Immature natural killer cell (primary cell): ENCODE measurements at places on chromosomes 5 and 9.

- DNase-seq = no peak
Measured at GRCh38 chr9:92507005-92507404, 24.7 kb upstream of the ASPN start.

DNA sequence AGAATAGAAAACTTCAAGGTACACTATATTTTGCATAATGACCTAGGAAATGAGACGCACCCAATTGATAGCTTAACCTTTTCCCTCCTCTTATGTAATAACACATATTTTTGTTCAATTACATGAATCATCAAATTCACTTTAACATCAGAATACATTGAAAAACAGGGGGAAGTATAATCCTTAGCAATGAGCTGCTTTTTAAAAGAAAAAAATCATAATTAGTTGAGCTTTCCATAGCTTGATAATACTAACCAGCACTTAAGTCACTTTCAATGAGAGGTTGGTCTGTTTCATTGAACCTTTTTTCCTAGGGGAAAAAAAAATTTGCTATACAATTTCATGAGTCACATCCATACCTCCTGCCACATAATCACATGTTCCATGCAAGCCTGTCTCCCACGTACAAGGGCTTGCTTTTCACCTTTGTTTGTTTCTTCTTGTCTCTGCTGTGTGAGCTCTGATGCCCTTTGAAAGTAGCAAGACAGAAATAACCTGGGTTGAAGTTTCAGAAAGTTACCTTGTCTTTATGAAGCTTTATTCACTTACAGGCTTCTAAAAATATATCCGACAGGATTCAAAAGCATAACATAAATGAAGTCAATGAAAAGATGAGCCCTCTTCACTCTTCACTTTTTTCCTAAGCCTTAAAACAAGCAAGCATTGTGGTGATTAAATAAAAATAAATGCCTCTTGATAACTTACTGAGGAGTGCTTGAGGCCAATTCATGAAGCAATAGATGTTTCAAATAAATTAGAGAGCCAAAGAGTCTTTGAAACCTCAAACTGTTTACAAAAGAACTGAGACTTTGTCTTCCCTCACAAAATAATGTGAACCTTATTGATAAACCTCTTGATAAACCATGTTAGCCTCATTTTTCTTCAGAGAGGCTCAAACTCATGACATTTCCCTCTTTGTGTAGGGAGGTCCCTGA is 108.5 kb downstream of the FEM1C start:
- DNase-seq = no peak

DNA sequence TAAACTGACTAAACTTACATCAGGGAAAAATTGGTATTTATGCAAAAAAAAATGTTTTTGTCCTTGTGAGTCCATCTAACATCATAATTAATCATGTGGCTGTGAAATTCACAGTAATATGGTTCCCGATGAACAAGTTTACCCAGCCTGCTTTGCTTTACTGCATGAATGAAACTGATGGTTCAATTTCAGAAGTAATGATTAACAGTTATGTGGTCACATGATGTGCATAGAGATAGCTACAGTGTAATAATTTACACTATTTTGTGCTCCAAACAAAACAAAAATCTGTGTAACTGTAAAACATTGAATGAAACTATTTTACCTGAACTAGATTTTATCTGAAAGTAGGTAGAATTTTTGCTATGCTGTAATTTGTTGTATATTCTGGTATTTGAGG is 16.6 kb upstream of the SRP19 start:
- no peak for DNase-seq

DNA sequence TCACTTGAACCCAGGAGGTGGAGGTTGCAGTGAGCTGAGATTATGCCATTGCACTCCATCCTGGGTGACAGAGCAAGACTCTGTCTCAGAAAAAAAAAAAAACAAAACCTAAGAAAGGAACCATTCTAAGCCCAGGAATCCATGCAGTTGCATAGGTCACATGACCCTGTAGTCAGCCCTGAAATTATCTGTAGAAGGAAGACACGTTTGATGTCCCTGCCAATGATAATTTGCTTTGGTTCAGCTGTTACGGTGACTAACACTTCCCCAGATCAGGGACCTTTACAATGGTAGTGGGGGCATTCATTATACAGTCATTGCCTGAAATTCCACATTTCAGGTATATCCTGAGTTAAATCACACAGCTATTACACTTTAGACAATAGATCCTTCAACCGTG is 50.5 kb downstream of the PRKACG start:
- no peak for DNase-seq

DNA sequence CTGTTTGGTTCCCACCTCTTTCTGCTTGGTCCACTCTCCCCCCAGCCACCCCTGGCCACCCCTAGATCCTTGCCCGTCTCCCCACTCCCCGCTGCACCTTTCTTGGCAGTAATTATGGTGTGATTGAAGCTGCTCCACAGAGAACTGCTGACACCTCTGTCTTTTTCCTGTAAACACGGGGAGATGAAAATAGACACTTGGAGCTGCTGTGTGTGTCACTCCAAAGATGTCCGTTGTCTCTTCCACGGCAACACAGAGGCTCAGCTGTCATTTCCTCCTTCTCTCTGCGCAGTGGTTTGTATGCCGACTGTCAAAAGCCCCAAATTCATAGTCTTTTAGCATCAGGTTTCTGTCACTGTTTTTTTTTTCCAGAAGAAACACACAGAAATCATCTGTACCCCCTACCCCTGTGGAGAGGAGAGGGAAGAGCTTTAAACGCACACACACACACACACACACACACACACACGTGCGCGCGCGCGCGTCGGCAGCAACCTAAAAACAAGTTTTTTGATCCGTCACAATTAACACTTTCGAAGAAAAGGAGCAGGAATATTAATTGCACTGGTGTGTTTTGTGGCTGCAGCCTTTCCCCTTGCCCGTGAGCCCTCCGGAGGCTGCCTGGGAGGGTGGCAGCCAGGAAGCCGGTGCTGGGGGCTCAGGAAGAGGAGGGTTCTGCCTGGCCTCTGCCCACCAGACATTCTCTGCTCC is 39.8 kb downstream of the ASS1 start:
- no peak for DNase-seq

GRCh38 chr5:1728846-1729245 is 70.8 kb downstream of the MRPL36 start:
- DNase-seq = no peak

- no peak for DNase-seq
Measured at GRCh38 chr9:6931913-6932312, 174.1 kb downstream of the KDM4C start.

DNA sequence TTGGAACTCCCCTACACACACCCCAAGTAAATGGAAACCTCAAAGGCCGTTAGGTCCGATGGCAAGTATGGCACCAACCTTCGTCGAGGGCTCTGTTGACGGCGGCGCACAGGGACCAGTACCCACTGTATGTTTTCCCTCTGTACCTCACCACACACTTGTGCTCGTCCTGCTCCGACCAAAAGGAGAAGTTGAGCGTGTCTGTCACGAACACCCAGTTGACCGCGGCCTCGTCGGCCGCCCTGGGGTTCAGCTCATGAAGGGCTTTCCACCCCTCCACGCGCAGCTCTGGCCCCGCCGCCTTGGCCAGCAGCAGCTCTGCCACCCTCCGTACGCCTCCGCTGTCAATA is 24.0 kb downstream of the HNRNPK start:
- no peak for DNase-seq

- no peak for DNase-seq
Measured at GRCh38 chr5:151344088-151344487, 3.3 kb downstream of the SLC36A2 start.

DNA sequence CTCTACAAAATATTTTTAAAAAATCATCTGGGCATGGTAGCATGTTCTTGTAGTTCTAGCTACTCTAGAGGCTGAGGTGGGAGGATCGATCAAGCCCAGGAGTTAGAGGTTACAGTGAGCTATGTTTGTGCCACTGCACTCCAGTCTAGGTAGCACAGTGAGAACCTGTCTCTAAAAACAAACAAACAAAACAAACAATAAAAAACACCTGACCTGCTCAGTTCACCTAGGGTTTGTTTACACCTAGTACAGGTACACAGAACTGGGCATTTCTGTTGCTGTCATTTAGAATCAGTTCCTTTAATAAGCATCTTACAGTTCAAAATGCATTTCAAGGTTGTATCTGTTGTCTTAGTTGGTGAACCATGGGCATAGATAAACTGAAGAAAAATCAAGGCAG is 95.3 kb downstream of the MEGF10 start:
- DNase-seq = no peak

DNA sequence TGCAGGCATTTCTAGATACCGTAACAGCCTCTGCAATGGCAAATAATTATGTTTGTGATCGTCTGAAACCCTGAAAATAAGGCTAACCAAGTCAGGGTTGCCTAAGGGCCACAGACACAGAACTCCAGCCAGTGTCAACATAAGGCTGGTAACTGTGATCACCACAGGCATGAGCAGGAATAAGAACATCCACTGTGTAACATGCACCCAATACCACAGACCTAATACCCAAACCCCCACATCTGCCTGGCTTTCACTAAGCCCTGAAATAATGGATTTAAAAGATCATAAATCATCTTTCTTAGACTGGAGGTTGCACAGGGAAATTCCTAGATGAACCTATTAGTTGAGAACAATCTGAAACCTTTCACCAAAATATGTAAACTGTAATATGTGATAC is 394.5 kb downstream of the NFIB start:
- DNase-seq = no peak

- no peak for DNase-seq
Measured at GRCh38 chr9:98970532-98971041, 26.9 kb downstream of the COL15A1 start.

DNA sequence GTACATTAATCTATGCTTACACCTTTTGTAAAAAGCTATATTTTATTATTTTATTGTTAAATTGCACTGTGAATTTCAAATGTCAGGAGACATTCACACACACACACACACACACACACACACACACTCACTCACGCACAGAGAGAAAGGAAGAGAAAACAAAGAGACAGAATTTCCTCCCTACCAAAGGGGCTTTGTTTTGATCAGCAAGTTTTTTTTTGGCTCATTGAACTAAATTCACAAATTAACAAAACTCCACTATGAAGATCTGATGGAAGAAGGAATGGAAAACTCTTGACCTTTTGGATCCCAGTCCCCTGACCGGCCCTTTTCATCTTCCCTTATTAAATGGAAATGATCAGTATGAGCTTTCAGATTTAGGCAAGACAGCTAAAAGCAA is 161.2 kb downstream of the PDE4D start:
- DNase-seq = no peak

DNA sequence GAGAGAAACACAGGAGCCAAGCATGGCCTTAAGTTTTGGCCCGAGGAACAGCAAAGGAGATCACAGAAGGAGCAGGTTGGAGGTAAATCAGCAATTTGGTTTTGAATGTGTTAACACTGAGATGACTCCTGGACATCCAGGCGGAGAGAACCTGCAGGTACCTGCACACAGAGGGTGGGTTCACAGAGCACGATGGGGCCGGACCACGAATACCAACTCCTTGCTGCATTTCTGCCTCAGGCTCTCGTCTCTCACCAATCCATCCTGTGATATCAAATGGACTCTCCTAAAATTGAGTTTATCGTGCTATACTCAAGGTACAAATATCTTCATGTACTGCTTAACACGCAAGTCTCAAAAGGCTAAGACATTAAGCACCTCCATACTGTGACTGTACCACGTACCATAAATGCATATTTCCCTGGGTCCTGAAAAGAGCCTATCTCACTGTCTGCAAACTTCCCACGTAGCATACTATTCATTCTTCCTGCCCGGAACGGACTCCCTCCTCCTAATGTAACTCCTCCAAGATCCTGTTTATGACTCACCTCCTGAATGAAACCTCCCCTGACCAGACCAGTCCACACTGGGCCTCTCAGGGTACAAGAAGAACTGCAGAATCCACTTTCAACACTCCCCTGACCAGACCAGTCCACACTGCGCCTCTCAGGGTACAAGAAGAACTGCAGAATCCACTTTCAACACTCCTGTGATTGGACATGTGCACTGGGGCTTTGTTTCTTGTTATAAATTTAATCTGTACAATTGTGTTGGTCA is 380.8 kb upstream of the RFX3 start:
- no peak for DNase-seq

GRCh38 chr5:145903867-145904266 is 31.1 kb upstream of the GRXCR2 start:
- DNase-seq = no peak

DNA sequence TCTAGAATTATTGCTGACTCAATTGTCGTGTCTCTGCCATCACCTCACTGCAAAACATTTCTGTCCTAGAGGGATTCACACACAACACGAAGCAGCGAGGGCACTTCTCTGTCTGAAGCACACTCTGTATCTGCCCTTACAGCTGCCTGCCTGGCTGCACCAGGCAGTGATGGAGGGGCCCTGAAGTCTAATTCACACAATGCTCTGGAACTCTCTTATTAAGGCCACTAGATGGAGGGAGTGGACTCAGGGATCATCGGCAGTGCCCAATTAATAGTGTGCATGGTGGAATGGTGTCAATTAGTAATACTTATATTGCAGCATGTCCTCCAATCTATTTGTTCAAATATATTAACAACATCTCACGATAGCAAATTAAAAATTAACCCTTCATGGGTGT is 157.5 kb upstream of the MAP1B start:
- DNase-seq = no peak

DNA sequence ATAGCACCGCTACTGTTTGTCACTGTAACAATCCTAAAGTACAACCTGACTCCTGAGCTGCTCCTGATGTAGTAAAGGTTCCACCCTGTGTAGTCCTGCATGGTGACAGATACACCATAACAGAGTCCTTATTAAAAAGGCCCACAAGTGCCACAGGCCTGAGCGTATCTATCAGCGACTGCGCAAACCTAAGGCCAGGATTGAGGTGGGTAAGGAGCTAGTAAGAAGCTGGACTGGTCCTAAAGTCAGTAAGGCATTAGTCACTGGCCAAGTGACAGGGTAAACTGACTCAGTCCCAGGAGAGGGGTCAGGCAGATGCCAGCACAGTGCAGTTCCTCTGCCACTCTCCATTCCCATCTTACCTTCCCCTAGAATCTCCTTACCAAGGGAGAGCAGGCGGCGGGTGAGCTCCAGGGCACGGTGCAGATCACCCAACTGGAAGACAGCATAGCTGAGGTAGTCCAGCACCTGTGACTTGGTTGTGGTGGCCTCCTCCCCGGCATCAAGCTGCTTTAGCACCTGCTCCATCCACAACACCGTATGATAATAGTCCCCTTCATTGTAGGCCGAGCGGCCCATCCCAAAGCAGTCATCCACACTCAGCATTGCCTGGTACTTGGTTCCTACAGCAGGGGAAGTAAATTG is 17.6 kb downstream of the P4HA2 start:
- no peak for DNase-seq

DNA sequence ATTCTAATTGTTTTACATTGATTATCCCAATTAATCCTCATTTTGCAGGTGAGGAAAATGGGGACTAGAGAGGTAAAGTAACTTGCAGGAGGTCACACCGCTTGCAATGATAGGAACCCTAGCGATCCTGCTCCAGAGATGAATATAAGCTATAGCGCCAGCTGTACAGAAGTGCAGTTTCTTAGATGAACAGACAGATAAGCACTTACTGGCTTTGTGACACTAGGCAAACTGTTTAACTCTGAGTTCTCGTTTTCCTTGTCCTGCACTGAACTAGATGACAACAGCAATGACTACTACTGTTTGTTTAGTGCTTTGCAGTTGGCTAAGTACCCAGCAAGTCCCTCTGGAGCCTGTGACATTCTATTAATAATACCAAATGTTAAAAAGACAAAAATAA is 11.1 kb downstream of the LHX6 start:
- DNase-seq = no peak

- no peak for DNase-seq
Measured at GRCh38 chr5:136133922-136134379, 1.3 kb downstream of the SMAD5 start.

- no peak for DNase-seq
Measured at GRCh38 chr9:129483415-129484351, 137.2 kb downstream of the C9orf50 start.

- DNase-seq = no peak
Measured at GRCh38 chr5:35518104-35518503, 99.6 kb upstream of the SPEF2 start.
